MG63 (cell line): ENCODE measurements at places on chromosomes 2 and 18.

DNA sequence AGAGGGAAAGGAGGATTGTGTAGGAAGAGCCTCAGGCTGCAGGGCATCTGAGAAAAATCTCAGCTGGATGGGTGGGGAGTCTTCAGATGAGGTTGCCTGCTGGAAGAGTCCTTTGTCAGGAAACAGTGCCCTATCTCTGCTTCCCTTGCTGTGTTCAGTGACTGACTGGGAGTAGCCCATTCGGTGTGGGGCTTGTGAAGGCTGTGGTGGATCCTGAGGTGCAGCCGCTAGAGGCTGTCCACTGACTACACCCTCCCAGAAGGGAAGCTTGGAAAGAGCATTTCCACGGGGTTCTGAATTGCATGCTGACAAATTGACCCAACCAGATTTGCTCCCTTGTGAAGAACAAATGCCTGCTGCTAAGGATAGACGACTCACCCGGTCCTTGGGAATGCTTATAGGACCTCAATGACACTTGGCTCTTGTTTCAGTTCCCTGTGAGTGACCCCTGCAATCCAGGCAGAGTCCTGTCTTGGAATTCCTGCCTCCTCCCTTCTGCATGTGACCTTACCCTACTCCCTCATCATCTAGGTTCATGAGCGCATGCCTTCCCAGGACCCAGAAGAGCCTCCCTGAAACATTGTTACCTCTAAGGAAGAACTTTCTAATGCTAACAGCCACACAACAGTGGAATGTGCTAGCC lies 109.7 kb upstream of the FAM136A start:
- DNase-seq: no peak

DNA sequence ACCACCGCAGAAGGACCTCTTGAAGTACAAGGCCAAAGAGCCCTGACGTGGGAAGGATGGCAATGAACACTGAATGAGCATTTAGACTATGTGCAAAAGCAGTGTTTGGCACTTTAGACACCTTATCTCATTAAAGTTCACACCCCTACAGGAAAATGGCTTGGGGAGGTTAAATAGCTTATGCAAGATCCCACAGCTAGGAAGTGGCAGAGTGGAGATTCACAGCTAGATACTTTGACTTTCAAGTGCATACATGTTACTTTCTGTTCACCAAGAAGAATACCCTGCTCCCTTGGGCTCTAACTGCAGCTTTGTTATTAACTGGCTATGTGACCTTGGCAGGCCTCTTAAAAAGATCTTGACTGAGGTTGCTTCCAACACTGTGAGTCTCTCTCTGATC lies 58.2 kb downstream of the ICOS start:
- DNase-seq: no peak

DNA sequence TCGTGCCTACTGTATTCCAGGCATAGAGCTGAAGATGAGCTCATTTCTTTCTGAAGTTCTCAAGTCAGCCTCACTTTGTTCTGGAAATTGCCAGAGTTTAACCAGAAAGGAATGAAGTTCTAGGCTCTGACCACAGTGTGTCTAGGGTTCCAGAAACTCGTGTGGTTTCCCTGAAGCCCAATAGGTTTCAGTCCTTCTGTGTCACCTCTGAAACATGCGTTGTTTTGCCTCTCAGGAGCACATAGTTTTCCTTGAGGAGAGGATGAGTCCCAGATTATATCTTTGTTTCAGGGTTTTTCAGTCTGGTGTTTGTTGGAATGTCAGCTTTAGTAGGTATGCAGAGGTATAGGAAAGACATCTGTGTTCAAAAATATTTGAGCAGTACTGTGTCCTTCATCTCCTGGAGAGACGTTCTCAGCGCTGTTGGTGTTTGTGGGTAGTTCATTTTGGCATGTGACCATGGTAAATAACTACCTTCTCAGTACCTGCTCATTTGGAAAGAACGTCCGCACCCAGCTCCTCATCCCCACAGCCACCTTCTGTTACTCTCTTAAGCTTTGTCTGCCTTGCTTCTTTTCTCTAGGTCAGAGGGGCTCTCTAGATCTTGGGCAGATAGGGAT lies 56.6 kb downstream of the RALBP1 start:
- DNase-seq: no peak

DNA sequence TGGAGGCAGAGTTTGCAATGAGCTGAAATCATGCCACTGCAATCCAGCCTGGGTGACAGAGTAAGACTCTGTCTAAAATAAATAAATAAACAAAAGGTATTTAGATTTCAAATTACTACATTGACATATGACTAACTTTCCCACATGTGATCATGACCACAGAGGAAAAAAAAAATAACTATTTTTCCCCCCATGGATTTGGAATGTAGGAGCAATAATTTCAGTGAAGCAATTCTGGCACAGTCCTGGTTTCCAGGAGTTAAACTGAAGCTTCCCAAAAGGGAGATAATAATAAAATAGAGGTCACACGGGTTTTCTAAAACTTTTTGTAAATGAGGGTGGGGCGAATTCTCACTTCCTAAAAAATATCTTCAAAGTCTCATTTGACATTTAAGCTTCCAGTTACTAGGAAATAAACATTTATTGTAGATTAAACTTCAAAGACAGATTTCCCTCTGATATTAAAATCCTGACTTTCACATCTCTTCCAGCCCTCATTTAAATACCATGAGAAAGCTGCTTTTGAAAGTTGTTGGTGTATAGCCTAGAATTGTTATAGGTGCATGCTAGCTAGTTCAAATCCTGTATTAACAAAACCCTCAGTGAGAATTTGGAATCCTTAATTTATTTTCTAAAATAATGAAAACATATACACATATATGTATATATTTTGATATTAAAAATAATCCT lies 20.7 kb downstream of the SLC19A3 start:
- DNase-seq: no peak
